CD4-positive, alpha-beta T cell (primary cell): ENCODE measurements at places on chromosomes 1 and 21.

GRCh38 chr21:41779659-41780058 is 12.8 kb upstream of the RIPK4 start:
- DNase-seq: no peak

DNA sequence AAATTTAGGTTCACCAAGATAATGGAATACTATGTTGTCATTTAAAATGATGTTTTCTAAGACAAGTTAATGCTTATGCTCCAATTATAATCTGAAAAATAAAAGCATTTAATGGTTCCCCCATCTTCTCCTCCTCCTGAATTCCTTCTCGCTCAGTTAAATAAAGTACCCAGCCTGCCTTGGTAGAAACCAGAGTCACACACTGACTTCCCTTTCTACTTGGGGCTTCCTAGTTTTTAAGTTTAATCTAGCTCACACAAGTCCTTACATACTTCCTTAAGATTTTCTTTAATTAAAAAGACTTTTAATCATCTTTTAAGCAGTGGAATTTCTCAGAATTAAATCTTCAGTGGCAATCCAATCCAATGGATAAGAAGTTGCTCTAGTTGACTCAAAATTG is 32.9 kb downstream of the CD58 start:
- no peak for DNase-seq

DNA sequence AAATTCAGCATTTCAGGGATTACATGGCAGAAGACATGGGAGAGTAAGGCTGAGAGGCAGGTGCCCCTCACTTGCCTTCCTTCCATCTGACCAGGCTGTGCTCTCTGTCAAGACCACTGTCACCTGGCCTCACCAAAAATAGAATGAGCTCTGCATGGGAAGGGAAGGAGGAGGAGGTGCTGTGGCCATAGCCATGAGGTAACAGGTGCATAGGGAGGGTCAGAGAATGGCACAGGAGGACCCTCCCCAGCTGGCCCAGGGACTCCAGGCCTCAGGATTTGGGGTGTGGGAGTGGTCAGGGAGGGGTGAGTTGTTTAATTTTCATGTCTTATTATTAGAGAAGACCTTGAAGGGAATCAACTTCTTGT is 192.3 kb downstream of the FCRL5 start:
- DNase-seq: no peak

DNA sequence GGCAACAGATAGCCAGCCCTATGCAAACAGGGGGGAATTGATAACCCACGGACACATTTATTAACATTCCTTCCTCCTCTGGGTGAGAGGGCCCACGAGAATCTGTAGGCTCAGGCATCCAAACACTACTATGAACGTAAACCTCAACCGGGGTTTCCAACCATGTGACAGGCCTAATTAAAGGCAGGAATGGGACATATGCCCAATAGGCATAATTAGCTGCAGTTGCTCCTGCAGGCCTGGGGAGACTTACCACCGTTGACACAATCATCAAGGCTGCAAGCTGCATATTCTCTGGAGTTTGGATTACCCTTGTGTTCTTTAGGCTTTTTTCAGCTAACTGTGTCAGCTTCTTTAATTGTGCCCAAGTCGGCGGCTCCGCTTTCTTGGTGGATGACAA is 22.2 kb upstream of the GBP1 start:
- DNase-seq: no peak

DNA sequence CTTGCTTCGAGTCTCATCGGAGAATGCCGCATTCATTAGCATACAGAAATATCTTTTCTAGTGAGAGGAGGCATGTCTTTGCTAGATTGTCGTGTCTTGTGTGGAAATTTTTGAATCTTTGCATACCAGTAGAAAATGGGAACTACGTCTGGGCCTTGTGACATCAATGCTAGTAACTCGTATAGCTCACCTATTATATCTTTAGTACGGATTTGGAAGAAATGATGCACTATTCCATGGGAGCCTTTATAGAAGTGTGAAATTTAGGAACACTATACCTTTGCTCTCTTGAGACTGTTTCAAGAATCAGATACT is 835 bp downstream of the UHMK1 start:
- DNase-seq: no peak

- peak; percentile 65 for DNase-seq
These were observed 21.1 kb downstream of the KIF17 start for GRCh38 chr1:20696397-20697333.

DNA sequence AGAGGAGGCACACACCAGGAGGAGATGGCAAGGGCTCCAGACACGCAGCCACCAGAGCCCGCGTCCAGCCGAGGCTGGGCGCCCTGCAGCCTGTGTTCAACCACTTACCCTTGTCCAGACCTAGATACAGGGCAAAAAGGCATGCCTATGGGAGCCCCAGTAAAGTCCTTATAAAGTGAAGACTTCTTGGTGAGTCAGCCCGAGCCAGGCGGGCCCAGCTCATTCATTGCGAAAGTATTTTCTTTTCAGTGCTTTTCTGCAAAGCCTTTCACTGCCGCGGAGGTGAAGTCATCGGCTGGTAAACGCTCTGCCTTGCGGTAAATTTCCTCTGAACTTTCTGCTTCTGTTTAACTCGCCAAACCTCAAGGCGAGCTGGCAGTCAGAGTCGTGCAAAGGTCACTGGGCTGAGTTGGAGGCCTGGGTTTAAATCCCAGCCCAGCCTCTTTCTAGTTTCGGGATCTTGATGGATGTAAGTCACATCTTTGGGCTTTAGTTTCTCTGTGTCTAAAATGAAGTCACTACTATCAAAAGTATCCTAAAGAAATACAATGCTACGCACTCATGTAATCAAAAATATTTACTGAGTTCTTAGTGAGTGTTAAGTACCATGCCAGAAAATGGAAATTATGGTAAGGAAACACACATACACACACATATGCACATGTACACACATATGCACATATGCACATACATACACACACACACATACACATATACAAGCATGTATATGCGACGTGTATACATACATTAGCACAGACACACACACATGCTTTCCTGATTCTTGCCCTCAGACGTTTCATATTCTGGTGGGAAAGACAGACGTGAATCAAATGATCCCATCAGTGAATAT is 54.7 kb upstream of the IFFO2 start:
- DNase-seq: peak; percentile 71

GRCh38 chr1:96059736-96060135 is 661.8 kb upstream of the PTBP2 start:
- DNase-seq: no peak

DNA sequence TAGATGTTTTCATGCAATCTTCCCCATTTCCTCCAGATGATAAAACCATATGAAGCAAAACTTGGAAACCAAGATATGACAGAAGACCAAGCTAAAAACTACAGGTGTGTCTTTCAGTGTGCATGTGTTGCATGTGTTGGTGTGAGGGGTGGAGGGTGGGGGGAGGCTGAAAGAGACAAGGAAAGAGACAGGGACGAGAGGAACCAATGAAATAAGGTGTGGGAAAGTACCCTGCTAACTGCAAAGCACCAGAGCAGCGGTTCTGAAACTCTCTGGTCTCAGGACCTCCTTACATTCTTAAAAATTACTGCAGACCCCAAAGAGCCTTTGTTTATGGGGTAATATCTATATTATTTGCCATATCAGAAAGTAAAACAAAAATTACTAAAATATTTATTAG is 87.4 kb upstream of the HIVEP3 start:
- DNase-seq: no peak

- no peak for DNase-seq
These were observed 560.2 kb upstream of the ZRANB2 start for GRCh38 chr1:71640998-71641397.

GRCh38 chr1:65026235-65026634 is 59.9 kb upstream of the JAK1 start:
- no peak for DNase-seq

DNA sequence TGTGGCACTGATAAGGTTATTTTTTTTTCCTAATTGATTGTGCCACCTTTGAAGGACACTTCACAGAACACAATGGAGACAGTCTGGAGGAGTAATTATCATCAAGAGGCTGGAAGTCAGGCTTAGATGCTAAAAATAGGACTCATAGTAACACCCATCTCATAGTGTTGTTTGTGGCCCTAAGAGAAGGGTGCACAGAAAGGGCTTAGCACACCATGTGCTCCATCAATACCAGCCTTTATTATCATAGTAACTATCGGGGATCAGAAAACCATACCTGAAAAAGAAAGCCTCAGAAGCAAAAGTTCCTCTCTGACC is 11.9 kb downstream of the NIPAL3 start:
- no peak for DNase-seq

DNA sequence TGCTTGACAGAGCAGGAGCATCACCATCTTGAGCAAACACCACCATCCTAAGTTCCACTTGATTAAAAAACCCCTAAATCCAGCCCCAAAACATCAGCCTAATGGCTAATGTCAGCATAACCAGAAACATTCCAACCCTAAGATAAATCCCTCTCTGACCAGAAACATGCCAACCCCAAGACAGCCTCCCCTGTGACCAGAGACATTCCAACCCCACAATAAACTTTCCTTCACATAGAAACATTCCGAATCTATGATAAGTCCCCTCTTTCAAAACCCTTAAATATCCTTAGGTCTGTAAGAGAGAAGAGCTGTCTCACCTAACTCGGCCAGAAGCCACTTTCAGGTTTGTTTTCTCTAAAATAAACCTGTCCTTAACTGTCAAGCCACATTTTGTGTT is 17.4 kb upstream of the SLC2A5 start:
- DNase-seq: no peak

DNA sequence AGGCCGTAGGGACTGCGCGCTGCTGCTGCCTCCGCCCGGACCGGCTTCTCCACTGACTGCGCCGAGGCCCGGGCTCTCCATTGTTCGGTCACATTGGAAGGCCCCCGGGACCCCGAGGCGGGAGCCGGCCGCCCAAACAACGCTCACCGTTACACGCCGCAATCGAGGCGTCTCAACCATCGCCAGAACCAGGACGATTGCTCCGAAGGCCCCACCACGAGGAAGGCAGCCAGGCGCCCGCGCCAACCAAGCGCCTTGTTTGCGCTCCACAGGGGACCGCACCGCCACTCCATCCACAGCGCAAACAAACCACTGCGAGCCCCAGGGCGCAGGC is 595 bp downstream of the GLUL start:
- no peak for DNase-seq

DNA sequence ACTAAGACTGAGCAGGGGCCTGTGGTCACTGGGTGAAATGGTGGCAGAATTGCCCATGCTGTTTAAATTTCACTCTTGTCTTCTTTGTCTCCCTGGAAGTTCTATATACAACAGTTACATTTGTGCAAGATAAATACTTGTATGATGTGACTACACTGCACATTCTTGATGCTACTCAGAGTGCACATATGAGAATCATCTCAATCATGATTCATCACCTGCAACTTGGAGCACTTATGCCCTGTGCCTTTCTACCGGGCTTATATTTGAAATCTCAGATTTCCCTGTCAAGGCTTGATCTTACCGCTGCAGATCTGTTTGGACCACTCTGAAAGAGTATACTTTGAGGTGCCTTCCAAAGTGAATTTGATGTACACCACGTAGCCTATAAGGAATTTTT is 10.6 kb downstream of the PGM1 start:
- DNase-seq: no peak

DNA sequence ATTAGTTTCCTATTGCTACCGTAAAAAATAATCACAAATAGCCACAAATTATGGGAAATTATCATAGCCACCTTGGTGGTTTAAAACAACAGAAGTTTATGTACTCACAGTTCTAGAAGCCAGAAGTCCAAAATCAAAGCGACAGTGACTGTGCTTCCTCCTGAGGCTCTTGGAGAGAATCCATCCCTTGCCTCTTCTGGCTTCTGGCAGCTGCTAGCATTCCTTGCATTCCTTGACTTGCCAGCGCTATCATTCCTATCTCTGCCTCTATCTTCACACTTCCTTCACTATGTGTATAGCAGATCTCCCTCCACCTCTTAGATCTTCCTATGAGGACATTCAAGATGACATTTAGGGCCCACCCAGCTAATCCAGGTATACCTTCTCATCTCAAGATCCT is 180.1 kb upstream of the USP25 start:
- DNase-seq: no peak

GRCh38 chr1:27095576-27095975 is 59.3 kb downstream of the SLC9A1 start:
- DNase-seq: no peak

GRCh38 chr1:66502086-66502485 is 31.9 kb upstream of the SGIP1 start:
- no peak for DNase-seq

DNA sequence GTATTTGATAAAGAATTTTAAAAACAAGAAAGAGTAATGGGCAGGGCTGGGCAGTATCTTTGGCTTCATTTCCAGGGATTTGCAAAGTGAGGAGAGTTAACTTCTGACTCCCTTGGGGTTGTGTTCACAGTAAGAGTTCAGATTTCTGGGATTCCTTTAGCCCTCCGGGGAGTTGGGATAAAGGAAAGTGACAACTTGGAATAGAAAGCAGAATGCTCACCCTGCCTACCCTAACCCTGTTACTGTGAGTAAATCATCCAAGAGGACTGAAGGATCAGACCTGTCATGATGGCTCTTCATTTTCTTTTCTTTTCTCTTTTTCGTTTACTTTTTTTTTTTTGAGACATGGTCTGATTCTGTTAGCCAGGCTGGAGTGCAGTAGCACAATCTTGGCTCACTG is 76.1 kb downstream of the CACHD1 start:
- DNase-seq: no peak

DNA sequence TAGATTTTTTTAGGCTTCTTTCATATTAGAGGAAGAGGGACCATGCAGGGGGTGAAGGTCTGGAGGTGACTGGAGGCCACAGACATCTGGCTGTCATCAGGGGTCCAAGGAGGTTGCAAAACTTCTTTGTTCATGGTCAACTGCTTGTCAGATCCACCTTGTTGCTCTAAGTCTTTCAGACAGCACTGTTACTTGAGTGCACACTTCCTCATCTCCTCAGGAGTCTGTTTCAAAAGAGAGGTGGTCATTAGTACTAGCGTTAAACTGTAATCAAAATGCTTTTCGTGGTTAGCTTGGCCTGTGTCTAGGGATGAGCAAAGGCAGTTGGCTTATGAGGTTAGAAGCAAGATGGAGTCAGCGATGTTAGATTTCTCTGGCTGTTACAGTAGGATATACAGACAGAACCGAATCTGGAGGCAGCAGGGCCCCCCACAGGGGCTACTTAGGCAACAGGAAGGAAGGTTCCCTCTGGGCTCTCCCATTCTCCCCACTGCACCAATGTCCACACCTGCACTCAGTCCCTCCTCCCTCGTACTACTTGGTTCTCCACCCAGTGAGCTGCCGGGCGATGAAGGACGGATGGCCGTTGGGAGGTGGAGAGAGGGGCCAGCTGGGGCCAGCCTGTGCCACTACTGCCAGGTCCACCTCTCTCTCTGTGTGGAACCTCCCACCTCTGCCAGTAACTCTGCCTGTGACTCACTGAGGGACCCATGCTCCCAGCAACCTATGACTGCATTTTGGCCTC is 57.2 kb downstream of the TOR1AIP2 start:
- DNase-seq: no peak

DNA sequence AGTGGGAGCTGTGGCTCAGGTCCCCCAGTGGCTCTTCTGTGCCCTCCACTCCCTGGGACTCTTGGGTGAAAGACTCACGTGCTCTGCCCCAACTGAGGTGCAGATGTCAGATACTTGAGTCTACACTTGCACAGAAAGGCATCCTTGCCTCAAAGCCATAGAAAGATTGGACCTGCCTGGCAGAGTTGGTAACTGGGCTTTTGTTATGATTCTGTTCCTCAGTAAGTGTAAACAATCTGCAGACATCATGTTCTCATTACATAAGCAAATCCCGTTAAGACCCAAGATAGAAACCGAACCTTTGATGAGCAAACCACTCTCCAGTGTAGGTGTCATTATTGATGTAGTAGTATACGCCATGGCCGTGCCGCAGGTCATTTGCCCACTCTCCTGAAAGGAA is 10.0 kb downstream of the RSPH1 start:
- no peak for DNase-seq
